ENCODE measurements at places on chromosomes 1 and 21. TPM values are rescaled to one million over a fixed set of nuclear protein-coding genes. Genes with fewer than 3 reads are reported as not detected.

DNA sequence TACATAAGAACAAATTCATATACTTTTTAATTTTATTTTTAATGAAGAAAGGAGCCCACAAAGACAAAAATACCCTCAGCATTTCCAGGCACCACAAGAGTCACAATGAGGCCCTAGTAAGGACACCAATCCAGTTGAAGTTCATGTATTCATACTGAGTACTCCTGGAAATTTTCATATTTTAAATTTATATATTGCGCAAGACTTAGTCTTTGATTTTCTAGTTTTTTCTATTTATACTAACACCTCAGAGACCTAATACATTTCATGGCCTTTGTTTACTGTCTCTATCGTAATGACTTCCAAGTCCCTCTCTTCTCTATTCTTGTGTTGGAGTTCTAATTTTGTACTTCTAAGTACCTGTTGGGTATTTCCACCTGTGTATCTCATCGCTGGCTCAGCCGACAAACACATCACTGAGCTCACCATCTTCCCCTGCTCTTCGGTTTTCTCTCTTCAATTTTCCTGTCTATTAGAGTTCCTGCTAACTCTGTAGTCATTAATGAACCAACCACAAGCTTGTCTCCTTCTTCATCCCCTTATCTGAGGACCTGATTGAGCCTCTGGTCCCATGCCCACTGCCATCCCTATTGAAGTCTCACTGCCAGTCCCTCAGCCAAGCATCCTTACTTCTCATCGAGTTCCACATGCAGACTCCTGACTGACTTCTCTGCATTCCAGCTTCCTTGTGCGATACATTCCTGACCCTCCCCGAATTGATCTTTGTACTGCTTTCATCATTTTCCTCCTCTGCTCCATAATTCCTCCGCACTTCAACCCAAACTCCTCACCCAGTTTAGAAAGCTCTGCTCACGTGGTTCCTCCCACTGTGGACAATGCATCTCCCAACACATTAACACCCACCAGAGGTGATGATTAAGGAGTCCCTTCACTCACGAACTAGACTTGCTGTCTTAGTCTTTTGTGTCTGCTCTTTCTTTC, 17.3 kb upstream of the IRF2BP2 start:
- peaks cover 22% of the 10 kb centered on the region for H3K4me1 ChIP-seq
- no peak overlapping the region for H3K27ac ChIP-seq
- H3K36me3 ChIP-seq = no peaks in the 10 kb centered on the region
- H3K27me3 ChIP-seq = no peaks in the 10 kb centered on the region
- H3K4me3 ChIP-seq = no peak overlapping the region

CRYBG2 gene
- 24.6 TPM for total RNA-seq

GRCh38 chr1:198880818-198881597, 242.2 kb downstream of the PTPRC start:
- H3K36me3 ChIP-seq = no peaks in the 10 kb centered on the region
- peak overlapping the region; percentile 82 for H3K27ac ChIP-seq
- no peaks in the 10 kb centered on the region for H3K27me3 ChIP-seq
- no peak overlapping the region for H3K4me3 ChIP-seq

- H3K27ac ChIP-seq = peak overlapping the region; percentile 61
- no peaks in the 10 kb centered on the region for H3K36me3 ChIP-seq
- H3K4me3 ChIP-seq = no peak overlapping the region
- no peaks in the 10 kb centered on the region for H3K27me3 ChIP-seq
These were observed 143.4 kb upstream of the ERRFI1 start for GRCh38 chr1:8169364-8170058.

DNA sequence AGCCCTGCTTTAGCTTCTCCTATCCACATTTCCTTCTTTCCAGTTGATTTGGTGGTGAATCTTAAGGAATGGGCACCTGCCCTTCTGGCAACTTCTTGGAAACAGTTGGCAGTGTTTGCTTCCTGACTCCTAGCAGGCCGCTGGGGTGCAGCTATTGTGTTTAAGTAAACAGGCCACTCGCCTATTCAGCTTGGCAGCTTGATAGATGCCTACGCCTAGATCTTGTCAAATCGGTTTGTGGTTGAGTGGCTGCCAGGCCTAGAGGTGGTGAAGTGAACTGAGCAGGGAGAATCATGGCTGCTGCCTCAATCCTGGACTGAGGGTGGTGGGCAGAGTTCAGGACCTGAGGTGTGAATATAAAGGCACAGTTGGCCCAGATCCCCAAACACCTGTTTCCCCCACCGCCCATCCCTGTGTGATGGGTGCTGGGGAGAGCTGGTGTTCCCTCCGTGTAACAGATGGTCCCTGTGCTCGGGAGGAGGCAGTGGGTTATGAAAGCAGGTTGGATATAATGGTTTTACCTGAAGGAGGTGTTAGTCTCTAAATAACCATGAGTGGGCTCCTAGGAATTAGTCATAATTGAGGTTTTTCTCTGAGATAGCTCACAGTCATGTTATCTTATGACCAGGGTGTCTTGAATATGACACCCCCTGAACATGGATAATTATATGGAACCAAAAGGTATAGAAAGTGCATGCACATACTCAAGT, 940 bp upstream of the PLA2G2C start:
- peaks cover 8% of the 10 kb centered on the region for H3K36me3 ChIP-seq
- peak overlapping the region; percentile 74 for H3K4me3 ChIP-seq
- peak; percentile 83 for DNase-seq
- H3K27ac ChIP-seq = peak overlapping the region; percentile 65

COL16A1 gene
- total RNA-seq = 3.6 TPM

FOXD3 gene
- total RNA-seq = not detected

- no peak overlapping the region for H3K4me3 ChIP-seq
- no peak overlapping the region for H3K27ac ChIP-seq
- H3K27me3 ChIP-seq = no peaks in the 10 kb centered on the region
- no peak for DNase-seq
These were observed 7.6 kb upstream of the IFNAR1 start for GRCh38 chr21:33317145-33317544.

PTAFR gene
- total RNA-seq = 7.6 TPM

DNA sequence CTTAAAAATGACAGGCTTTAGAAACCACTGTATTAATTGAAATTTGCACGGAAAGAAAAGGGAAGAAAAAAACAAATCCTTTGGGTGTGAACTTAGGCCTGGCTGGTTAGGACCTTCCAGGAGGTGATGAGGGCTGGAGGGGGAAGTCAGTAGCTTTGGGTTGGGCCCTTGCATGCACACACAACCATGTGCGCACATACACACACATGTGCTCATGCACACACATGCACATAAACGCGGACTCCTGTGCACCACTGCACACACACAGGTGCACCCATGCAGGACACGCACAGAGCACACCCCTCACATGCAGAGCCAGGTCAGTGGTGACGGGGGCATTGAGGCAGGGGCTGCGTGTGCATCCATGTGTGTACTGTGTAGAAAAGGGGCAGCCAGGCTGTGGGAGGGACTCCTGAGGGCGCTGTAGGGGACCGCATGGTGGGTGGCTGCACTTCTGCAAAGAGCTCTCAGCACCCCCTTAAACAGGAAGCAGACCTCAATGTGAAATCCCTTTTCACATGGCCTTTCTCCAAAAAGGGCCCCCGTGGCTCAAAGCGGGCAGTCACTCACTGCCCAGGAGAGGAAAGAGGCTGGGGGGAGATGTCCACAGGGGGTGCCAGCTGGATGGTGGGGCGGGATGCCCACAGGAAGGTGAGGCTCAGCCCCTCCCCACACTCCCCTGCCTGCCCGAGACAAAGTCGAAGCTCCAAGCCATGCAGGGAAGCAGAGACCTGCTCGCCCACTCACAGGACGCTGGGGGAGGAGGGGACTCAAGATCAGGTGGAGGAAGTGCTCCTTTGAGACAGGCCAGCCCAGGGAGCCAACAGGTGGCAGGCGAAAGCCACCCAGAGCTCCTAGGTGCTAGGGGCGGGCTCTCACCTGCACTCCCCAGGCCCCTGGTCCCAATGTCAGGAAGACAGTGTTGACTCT, 95.2 kb downstream of the ITPKB start:
- peaks cover 46% of the 10 kb centered on the region for H3K4me1 ChIP-seq
- DNase-seq = no peak
- no peak overlapping the region for H3K4me3 ChIP-seq

DNA sequence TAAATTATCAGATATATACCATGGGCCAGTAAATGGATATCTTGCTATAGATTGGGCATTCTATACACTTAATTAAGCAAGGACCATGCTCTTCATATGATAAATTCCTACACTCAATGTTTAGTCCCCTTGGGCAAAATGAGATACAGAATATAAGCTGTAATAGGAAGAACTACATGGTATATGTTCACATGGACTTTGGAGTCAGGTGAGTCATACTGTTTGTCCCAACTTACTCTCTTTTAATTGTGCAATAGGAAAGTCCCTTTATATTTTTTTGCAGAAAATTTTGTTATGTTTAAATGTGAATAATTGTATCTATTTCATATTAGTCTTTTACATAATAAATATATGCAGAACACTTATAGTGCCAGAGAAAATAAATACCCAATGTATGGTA, 820.2 kb upstream of the ADAMTS5 start:
- DNase-seq = no peak
- no peak overlapping the region for H3K27ac ChIP-seq
- H3K4me1 ChIP-seq = no peaks in the 10 kb centered on the region
- no peak overlapping the region for H3K4me3 ChIP-seq

- no peaks in the 10 kb centered on the region for H3K27me3 ChIP-seq
- no peak overlapping the region for H3K4me3 ChIP-seq
- no peak overlapping the region for H3K27ac ChIP-seq
- no peak for DNase-seq
- H3K4me1 ChIP-seq = no peaks in the 10 kb centered on the region
- H3K36me3 ChIP-seq = no peaks in the 10 kb centered on the region
These were observed 499.1 kb upstream of the RUNX1 start for GRCh38 chr21:35547946-35548774.

GRCh38 chr1:162351246-162351842, 25.3 kb downstream of the SPATA46 start:
- DNase-seq = no peak
- H3K36me3 ChIP-seq = peaks cover 13% of the 10 kb centered on the region
- H3K4me1 ChIP-seq = peaks cover 48% of the 10 kb centered on the region
- H3K27ac ChIP-seq = no peak overlapping the region
- no peak overlapping the region for H3K4me3 ChIP-seq

MROH9 gene
- not detected for total RNA-seq

DNA sequence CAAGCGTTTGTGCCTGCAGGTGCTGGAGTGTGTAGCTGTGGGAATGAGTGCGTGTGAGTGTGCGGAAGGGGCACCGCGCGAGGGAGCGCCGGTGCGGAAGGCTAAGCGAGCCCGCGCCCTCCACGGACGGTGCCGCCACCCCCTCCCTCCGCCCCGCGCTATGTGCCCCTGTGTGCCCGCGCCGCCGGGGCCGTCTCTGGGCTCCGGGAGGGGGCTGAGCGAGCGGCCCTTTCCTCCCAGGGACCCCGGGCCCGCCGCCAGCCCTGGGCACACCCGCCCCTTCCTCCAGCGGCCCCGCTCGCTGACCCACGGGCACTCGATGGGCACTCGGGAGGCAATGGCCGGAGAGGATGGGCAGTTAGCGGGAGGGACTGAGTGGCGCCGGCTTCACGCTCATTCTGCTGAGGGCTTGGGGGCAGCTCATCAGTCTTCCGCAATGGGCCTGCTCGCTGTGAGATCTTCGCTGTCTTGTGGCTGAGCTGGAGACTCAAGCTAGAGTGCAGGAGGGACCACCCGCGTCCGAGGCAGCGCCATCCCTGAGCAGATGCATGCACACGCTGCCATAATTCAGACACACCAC, 8.6 kb upstream of the ADGRB2 start:
- H3K4me1 ChIP-seq = no peaks in the 10 kb centered on the region
- no peak overlapping the region for H3K27ac ChIP-seq
- H3K36me3 ChIP-seq = no peaks in the 10 kb centered on the region

Data from PC-9 (cell line).